ENCODE measurements at places on chromosomes 12 and 14.

DNA sequence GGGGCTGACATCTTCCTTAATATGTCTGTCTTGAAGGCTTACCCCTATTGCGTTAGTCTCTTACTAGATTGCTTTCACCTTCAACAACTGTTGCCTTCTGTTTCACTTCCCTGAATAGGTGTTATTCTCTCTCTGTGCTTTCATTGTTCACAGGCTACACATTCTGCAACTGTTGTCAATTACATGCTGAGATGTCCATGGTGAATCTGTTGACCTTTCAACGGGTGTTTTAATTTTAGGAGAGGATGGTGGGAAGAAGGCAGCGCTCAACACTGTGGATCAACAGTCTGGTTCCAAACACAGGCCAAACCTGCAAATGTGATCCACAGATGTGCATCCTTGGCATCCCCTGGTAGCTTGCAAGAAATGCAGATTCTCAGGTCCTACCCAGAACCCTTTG is 101.9 kb downstream of the DACT1 start:
- no peak for DNase-seq

DNA sequence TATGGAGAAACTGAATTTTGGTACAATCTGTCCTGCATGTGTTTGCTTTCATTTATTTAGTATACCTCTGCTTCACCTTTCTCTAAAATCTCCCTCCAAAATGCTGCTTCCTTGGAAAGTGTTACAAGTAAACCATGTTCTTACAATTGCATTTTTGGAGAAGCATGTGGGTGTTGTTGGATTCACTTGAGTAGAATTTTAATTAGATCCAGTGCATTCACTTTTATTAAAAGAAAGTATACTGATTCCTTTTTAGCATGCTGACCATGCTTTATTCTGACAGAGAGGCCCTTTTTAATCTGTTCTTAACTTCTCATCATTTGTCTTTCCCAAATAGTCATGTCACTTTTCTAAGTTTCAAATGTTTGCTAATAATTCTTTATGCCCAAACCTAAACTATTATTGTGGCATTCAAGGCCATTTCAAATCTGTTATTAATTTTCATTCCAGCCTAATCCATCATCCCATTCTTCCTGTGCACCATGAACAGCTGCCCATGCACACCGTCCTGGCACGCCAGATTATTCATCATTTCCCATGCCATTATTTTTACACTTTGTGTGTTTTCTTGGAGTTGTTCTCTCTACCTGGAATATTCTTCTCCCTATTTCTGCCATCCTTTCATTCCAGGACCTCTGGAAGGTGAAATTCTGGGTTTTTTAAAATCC is 90.7 kb downstream of the METTL25 start:
- DNase-seq = no peak

GRCh38 chr14:35549551-35549950 is 15.6 kb downstream of the INSM2 start:
- DNase-seq = no peak

DNA sequence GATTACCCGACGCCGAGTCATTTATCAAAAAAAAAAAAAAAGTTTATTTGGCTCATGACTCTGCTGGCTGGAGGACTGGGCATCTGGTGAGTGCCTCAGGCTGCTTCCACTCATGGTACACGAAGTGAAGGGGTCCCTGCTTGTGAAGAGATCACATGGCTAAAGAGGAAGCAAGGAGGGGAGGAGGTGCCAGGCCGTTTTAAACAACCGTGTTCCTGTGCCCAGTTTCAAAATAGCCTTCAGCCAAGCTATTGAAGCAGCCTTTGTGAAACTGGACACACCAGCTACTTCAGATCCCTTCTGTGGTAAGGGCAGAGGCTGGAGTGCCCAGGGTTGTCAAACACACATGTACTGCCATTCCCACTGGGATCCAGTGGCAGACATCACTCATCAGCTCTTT is 7.6 kb downstream of the POP5 start:
- no peak for DNase-seq

GRCh38 chr14:20460458-20461224 is 593 bp downstream of the PIP4P1 start:
- DNase-seq = no peak

DNA sequence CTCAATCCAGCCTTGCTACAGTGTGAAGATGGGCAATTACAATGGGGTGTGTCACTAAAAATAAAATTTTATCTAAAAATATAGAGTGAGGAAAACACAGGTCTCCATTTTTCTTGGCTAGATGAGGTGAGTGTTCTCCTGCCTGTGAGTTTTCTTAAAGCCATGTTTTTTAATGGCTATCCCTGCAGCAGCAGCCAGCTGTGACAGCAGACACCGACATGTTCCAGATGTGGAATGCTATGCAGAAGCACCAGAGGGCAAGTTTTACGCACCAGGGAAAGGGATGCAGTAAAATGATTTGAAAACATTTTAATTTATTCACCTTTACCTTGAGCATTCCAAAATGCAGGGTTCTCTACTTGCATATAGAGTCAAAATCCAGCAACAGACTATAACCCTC is 577.0 kb upstream of the STXBP6 start:
- no peak for DNase-seq

DNA sequence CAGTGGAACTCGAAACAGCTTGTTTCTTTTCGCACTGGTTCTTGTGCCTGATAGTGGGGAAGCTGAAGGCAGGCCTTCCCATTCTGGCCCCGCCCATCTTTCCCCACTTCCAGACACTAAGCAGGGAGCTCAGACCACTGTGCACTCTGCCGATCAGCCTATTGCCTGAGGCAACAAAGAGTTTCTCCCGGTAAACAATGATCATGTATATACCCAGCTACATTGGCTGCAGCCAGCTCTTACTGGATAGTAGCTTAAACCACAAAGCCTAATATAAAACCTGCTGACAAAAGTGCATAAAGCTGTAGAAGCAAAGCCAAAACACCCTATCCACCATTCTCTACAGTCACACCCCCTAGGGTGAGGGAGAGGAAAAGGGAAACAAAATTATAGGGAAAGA is 24.7 kb upstream of the GLIPR1 start:
- no peak for DNase-seq

DNA sequence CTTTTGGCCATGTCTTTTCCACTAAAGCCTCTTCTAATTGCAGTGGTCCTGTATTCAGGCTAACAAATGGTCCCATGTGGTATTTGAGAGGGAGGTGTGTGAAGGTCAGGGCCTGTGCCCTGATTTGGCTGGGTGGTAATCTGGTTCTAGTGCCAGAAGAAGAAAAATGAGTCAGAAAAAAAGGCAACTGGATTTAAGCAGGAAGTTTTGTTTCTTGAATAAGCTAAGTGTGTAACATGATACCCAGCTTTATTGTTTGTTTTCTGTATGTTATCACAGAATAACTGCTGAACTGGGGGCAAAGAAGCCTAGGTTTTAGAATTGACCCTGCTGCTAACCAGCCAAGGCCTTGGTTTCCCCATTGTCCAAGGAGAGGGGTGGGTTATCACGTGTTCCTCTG is 134.0 kb downstream of the ANO6 start:
- no peak for DNase-seq

GRCh38 chr14:70359076-70359424 is 433 bp downstream of the COX16 start:
- no peak for DNase-seq

DNA sequence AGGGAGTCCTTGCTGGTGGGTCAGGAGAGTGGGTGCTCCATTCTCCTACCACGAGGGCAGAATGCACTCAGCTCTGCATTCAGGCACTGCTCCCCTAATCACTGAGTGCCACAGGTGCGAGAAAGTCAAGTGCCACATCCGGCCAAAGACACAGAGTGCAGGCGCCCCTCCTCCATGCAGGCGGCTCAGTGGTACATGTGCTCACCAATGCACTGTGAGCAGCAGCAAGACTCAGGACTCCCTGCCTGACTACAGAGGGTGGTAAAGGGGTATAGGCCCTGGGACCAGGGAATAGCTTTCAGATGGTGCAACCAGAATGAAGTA is 32.9 kb downstream of the ZFYVE21 start:
- DNase-seq = no peak

DNA sequence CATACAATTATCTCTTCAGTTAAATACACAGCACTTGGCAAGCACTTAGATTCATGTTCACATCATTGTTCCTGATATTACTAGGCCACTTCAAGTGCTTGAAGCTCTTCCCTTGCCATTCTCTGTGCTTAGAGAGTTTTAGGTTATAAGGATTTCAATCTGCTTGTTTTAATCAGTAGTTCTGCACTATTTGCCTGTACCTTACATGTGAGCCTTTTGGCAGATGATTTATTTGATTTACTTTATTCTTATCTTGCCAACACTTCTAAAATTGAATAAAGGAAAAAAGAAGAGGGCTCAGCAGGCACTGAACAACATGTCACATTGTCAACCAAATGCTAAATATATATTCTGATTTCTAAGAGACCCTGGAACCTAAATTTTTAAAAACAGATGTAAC is 363.8 kb upstream of the USP15 start:
- no peak for DNase-seq

DNA sequence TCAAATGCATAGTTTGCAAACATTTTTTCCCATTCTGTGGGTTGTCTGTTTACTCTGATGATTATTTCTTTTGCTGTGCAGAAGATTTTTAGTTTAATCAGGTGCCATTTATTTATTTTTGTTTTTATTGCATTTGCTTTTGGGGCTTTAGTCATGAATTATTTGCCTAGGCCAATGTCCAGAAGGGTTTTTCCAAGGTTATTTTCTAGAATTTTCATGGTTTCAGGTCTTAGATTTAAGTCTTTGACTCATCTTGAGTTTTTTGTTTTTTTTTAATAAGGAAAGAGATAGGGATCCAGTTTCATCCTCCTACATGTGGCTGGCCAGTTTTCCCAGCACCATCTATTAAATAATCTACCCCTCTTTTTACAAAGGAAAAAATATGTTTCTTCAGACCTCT is 57.2 kb upstream of the TMEM260 start:
- DNase-seq = no peak

DNA sequence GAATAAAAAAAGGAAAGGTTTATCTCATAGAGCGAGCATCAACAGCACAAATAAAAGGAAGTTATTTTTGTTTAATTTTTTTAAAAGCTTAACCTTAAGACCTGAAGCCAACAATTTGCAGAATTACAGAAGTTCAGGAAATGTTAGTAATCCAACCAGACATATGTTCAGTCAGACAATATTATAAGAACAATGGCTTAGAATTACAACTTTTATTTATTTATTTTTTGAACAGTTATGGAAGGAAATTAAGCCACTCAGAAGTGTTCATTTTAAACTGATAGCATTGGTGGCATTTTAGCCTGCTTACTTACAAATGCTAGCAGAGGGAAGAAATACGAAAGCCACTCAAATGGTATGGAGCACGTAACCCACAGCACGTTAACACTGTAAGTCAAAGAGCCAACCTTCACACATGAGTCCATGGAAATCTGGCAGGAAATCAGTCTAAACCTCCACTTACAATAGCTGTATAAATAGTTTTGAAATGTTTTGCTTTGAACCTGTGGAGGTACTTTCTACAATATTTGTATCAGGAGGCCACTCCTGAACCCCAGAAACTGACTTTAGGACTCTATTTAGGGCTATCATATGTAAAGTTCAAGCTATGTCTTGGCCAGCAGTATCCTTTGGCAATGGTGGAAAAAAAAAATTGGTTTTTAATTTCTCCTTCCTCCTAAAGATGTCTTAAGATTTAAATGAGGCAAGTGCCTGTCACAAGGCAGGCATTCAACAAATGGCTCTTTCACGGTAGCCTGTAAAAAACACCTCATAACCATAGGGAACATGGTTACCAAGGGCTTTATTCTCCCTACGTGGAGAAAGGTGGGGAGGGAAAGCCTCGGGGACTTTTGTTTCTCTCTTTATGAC is 102.3 kb downstream of the ITPR2 start:
- DNase-seq = no peak

GRCh38 chr14:44154446-44154845 is 352.6 kb downstream of the FSCB start:
- no peak for DNase-seq

All from GM12892 (cell line).